ENCODE measurements at places on chromosomes 3 and 15. TPM values are rescaled to one million over a fixed set of nuclear protein-coding genes. Genes with fewer than 3 reads are reported as not detected.

DNA sequence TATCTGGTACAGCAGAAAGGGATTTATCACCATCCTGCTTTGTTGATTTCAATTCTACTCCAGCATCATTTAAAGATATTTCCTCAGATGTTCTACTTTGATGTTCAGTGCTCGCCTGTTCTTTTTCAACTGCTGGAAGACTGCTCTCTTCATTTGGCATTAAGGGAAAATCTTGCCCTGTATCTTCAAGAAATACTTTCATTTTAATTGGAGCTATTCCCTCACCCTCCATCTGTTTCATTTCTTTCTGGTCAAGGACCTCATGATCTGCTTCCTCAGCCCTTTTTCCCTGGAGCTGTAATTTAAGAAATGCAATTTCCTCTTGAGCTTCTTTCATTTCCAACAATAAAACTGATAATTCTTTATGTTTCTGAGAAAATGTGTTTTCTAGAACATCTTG lies 37.8 kb upstream of the HCLS1 start:
- H3K27ac ChIP-seq = no peak overlapping the region
- peaks cover 60% of the 10 kb centered on the region for H3K36me3 ChIP-seq
- H3K27me3 ChIP-seq = no peaks in the 10 kb centered on the region
- H3K4me1 ChIP-seq = peaks cover 3% of the 10 kb centered on the region

DNA sequence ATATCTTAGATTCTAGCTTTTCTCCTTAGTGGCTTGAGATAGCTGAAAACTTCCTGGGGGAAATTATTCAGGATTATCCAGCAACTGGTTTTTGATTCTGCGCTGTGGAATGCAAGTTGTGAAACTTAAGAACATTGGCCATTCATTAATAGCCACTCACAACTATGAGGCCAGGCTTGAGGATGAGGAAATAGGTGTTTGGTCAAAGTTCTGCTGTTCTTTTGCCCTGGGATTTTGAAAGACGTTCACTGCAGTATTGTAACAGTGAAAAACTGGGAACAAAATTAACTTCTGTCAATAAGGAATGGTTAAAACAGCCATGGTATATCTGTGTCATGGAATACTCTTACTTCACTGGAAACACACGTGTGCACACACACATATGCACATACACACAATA lies 44.1 kb downstream of the CTXND1 start:
- no peaks in the 10 kb centered on the region for H3K36me3 ChIP-seq
- H3K27me3 ChIP-seq = peaks cover 16% of the 10 kb centered on the region
- no peaks in the 10 kb centered on the region for H3K4me1 ChIP-seq
- no peak overlapping the region for H3K4me3 ChIP-seq
- DNase-seq = no peak
- H3K27ac ChIP-seq = no peak overlapping the region

GRCh38 chr3:31762888-31763351 lies 218.1 kb downstream of the OSBPL10 start:
- H3K27ac ChIP-seq = no peak overlapping the region
- no peak overlapping the region for H3K4me3 ChIP-seq
- no peaks in the 10 kb centered on the region for H3K36me3 ChIP-seq
- no peaks in the 10 kb centered on the region for H3K27me3 ChIP-seq

- peaks cover 29% of the 10 kb centered on the region for H3K36me3 ChIP-seq
- H3K27me3 ChIP-seq = no peaks in the 10 kb centered on the region
- no peak for DNase-seq
- peak overlapping the region; percentile 57 for H3K27ac ChIP-seq
- peaks cover 44% of the 10 kb centered on the region for H3K4me1 ChIP-seq
Observed at GRCh38 chr3:38203690-38204089, 38.4 kb downstream of the OXSR1 start.

- no peak for DNase-seq
- H3K4me1 ChIP-seq = no peaks in the 10 kb centered on the region
- H3K27ac ChIP-seq = no peak overlapping the region
Observed at GRCh38 chr3:194512895-194513601, 26.2 kb upstream of the ATP13A3 start.

DNA sequence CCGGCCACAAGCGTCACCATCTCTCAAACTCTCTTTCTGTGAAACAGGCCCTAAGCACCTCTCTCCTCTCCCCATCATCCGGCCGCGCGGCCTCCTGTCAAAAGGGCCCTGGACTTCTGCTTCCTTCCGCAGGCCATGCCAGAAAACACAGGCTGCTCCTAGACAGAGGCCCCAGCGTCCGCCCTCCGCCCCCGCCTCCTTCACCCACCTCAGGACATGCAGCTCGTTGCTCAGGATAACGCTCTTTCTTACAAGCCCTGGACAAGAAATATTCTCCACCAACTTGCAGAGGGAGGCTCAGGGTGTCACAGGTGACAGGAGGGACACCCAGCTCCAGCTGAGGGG lies 212.0 kb downstream of the XXYLT1 start:
- no peak overlapping the region for H3K4me3 ChIP-seq
- H3K27me3 ChIP-seq = peaks cover 3% of the 10 kb centered on the region
- H3K36me3 ChIP-seq = no peaks in the 10 kb centered on the region

DNA sequence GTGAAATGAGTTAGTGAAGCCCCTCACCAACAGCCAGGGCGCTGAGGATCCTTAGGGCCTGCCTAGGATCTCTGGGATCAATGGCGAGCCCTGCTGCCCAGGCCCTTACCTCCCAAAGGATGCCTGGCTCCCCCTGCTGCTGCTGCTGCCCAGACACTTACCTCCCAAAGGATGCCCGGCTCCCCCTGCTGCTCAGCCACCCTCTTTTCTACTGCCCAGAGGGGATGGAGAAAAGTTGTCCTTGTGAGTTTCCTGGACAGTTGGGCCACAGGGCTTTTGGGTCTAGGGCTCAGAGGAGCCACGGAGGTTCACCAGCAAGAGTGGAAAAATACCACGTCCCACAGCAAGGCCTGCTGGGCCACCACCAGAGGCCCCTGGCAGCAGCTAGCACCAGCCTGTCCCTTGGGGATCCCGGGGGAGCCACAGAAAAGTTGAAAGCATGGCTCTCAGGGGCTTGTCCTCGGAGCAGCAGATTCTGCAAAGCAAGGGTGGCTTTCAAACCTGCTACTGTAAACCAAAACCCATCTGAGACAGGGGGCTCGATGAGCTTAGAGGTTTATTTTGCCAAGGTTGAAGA lies 59.4 kb downstream of the SLC6A6 start:
- H3K27ac ChIP-seq = no peak overlapping the region
- peaks cover 4% of the 10 kb centered on the region for H3K4me1 ChIP-seq
- H3K27me3 ChIP-seq = no peaks in the 10 kb centered on the region

DNA sequence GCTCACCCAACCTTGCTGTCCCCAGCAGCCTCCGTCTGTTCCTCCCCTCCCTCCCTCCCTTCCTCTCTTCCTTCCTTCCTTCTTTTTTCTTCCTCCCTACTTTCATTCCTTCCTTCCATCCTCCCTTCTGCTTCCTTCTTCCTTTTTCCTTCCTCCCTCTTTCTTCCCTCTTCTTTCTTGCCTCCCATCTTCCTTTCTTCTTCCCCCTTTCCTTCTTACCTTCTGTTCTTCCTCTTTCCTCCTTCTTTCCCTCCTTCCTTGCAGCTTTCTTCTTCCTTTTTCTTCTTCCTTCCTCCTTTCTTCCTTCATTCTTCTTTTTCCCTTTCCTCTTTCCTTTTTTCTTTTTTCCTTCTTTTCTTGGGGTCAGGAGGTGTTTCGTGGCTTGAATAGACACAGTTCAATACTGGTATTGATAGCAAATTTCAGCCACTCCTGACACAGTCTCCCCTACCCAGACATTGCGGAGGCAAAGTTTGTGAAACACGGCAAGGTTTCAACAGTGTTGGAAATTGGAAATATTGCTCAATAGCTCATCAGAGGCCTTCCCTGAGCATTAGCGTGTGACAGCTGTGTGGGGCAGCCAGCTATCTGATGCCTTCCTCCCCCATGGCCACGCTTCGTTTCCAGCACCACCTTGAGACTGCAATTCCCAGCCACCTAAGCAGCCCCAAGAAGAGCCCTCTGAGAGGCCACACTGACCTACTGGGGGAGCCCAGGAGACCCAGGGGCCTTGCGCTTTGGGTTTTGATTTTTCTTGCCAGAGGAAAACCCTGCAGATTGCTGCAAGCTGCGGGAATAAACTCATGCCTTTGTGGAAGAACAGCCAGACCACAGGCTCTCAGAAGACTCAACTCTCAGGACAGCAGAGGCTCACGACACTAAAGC lies 82.2 kb downstream of the KLF15 start:
- no peaks in the 10 kb centered on the region for H3K4me1 ChIP-seq
- H3K36me3 ChIP-seq = no peaks in the 10 kb centered on the region
- H3K27ac ChIP-seq = no peak overlapping the region
- peaks cover 13% of the 10 kb centered on the region for H3K27me3 ChIP-seq
- no peak for DNase-seq

DNA sequence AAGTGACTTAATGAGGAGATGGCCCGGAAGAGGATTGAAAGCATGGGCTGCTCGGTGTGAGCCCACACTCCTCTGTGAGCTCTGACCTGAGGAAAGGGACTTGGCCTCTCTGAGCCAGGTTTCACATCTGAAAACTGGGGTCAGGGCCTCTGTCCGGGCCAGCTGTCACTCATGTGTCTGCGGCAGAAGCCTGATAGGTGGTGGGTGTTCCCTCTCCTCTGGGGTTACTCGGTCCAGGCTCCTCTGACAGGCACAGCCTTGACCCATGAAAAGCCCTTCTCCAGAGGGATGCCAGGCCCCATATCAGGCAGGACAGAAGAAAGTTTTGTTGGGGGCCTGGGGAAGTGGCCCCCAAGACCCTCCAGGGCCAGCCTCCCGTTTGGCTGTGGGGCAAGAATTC lies 131.4 kb downstream of the CHSY1 start:
- no peak overlapping the region for H3K4me3 ChIP-seq
- H3K36me3 ChIP-seq = no peaks in the 10 kb centered on the region
- peaks cover 37% of the 10 kb centered on the region for H3K4me1 ChIP-seq
- H3K27me3 ChIP-seq = no peaks in the 10 kb centered on the region
- no peak overlapping the region for H3K27ac ChIP-seq

GRCh38 chr15:82802497-82802896 lies 3.4 kb downstream of the FSD2 start:
- no peak for DNase-seq
- peaks cover 20% of the 10 kb centered on the region for H3K27me3 ChIP-seq
- no peaks in the 10 kb centered on the region for H3K4me1 ChIP-seq
- H3K27ac ChIP-seq = no peak overlapping the region

- no peaks in the 10 kb centered on the region for H3K4me1 ChIP-seq
- no peak overlapping the region for H3K27ac ChIP-seq
- H3K4me3 ChIP-seq = no peak overlapping the region
Observed at GRCh38 chr15:99169769-99170311, 65.0 kb downstream of the SYNM start.

- H3K36me3 ChIP-seq = no peaks in the 10 kb centered on the region
- no peak overlapping the region for H3K4me3 ChIP-seq
- no peaks in the 10 kb centered on the region for H3K4me1 ChIP-seq
Observed at GRCh38 chr3:177478170-177478867, 281.0 kb upstream of the TBL1XR1 start.

GRCh38 chr3:37554364-37554763 lies 307.3 kb upstream of the CTDSPL start:
- H3K4me3 ChIP-seq = no peak overlapping the region
- no peak overlapping the region for H3K27ac ChIP-seq
- H3K4me1 ChIP-seq = no peaks in the 10 kb centered on the region
- H3K36me3 ChIP-seq = no peaks in the 10 kb centered on the region

DNA sequence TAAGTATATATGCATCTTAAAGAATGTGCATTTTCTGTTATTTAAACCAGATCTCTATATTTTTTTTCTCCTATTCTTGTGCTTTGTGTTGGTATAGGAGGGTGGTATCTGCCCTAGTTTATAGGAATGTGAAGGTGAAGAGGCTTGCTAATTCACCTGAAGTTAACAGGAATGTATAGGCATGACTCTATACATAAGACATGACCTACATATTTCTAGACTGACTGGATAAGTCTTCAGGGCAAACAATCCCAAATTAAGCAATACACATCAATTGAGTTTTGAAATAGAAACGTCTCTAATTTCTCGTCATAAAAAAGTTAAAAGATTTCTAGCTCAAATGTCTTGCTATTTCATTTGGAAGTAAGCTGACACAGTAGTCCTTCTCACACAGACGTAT lies 410.0 kb downstream of the DIPK2A start:
- DNase-seq = no peak
- no peaks in the 10 kb centered on the region for H3K4me1 ChIP-seq
- no peaks in the 10 kb centered on the region for H3K36me3 ChIP-seq
- H3K4me3 ChIP-seq = no peak overlapping the region
- no peaks in the 10 kb centered on the region for H3K27me3 ChIP-seq

GRCh38 chr3:133490468-133491351 lies 82.8 kb upstream of the CDV3 start:
- H3K4me3 ChIP-seq = peak overlapping the region; percentile 75
- H3K36me3 ChIP-seq = peaks cover 4% of the 10 kb centered on the region
- peak; percentile 81 for DNase-seq
- peak overlapping the region; percentile 94 for H3K27ac ChIP-seq
- H3K4me1 ChIP-seq = peaks cover 74% of the 10 kb centered on the region

GRCh38 chr15:62462268-62462667 lies 297.2 kb upstream of the C2CD4B start:
- H3K36me3 ChIP-seq = no peaks in the 10 kb centered on the region
- H3K27ac ChIP-seq = no peak overlapping the region
- H3K4me3 ChIP-seq = no peak overlapping the region

DNA sequence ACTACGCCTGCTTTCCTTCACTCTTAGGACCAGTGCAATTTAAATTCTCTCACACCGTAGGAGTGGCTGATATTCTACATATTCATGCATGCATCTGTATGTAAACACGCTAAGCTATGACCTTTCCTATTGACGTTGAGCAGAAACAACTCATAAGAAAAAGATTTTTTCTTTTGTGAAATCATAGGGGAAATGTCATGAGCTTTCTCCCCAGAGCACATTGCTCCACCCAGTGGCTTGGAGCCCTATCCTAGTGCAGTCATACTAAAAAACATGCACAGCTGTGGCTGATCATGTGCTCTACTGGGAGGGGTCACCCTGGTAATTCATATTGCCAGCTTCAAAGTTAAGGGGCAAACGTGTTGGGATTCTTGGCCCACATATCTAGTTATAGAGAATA lies 1.8 kb upstream of the MESD start:
- peaks cover 14% of the 10 kb centered on the region for H3K36me3 ChIP-seq
- H3K27ac ChIP-seq = peak overlapping the region; percentile 60
- H3K27me3 ChIP-seq = no peaks in the 10 kb centered on the region
- peak overlapping the region; percentile 28 for H3K4me3 ChIP-seq
- DNase-seq = no peak
- peaks cover 49% of the 10 kb centered on the region for H3K4me1 ChIP-seq

- no peak overlapping the region for H3K27ac ChIP-seq
- no peak for DNase-seq
- H3K4me1 ChIP-seq = peaks cover 6% of the 10 kb centered on the region
- H3K36me3 ChIP-seq = no peaks in the 10 kb centered on the region
- no peak overlapping the region for H3K4me3 ChIP-seq
- no peaks in the 10 kb centered on the region for H3K27me3 ChIP-seq
Observed at GRCh38 chr3:47515864-47516319, 2.4 kb upstream of the ELP6 start.

The SNTN gene
- total RNA-seq = not detected

The ENTPD3 gene
- total RNA-seq = not detected

The DPPA2 gene
- total RNA-seq = not detected

The UBA7 gene
- 331 TPM for total RNA-seq

The SECISBP2L gene
- total RNA-seq = 57.3 TPM

The ARPP19 gene
- total RNA-seq = 87.6 TPM

The WNT5A gene
- not detected for total RNA-seq

The MYO5C gene
- 0.19 TPM for total RNA-seq

The EPHB3 gene
- total RNA-seq = not detected

The SAMD7 gene
- not detected for total RNA-seq

The ITIH1 gene
- total RNA-seq = not detected

Data from naive thymus-derived CD8-positive, alpha-beta T cell (primary cell).